ENCODE measurements at places on chromosomes 4 and X. TPM values are rescaled to one million over a fixed set of nuclear protein-coding genes. Genes with fewer than 3 reads are reported as not detected.

ABCG2 gene
- 1.0 TPM for total RNA-seq

POU3F4 gene
- not detected for total RNA-seq

BANK1 gene
- not detected for total RNA-seq

CXCL13 gene
- total RNA-seq = not detected

PPP2R2C gene
- total RNA-seq = 0.26 TPM

HSFX4 gene
- total RNA-seq = not detected

TCEAL7 gene
- 30.5 TPM for total RNA-seq

FRAS1 gene
- total RNA-seq = 4.9 TPM
